ENCODE measurements at places on chromosomes 3 and 15.

- H3K4me3 ChIP-seq: no peak overlapping the region
- H3K27me3 ChIP-seq: no peaks in the 10 kb centered on the region
Observed at GRCh38 chr3:157075693-157076420, 84.1 kb downstream of the CCNL1 start.

GRCh38 chr3:164080208-164080607 lies 998.1 kb downstream of the SI start:
- no peak for DNase-seq
- H3K27me3 ChIP-seq: no peaks in the 10 kb centered on the region
- H3K36me3 ChIP-seq: no peaks in the 10 kb centered on the region
- no peak overlapping the region for H3K27ac ChIP-seq
- no peak overlapping the region for H3K4me3 ChIP-seq

DNA sequence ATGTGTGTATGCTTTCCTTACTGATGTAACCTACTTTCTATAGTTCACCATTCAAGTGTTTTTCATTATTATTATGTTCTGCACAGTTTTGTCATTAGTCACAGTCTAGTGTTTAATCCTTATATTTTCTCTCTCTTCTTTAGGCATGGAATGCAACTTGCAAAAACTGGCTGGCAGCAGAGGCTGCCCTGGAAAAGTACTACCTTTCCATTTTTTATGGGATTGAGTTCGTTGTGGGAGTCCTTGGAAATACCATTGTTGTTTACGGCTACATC lies 6.9 kb downstream of the SUCNR1 start:
- H3K27ac ChIP-seq: no peak overlapping the region
- H3K36me3 ChIP-seq: no peaks in the 10 kb centered on the region
- H3K4me3 ChIP-seq: no peak overlapping the region
- H3K27me3 ChIP-seq: peaks cover 12% of the 10 kb centered on the region
- DNase-seq: no peak

DNA sequence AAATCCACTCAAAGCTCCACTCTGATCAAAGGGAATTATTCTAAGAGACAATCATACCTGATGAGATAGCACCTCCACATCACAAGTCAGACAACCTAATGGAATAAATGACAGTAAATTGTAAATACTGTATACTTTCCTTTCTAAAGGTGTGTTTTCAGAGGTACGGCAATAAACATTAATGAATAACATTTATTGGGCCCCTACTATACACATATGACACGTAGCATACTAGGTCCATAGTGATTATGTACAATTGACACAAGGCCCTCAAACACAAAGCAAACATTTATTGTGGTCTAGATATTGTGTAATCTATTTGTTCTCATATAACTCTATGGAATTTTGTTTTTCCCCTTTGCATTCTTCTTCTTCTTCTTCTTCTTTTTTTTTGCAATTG lies 429.8 kb downstream of the FOXP1 start:
- peaks cover 7% of the 10 kb centered on the region for H3K4me1 ChIP-seq
- no peak for DNase-seq
- no peaks in the 10 kb centered on the region for H3K36me3 ChIP-seq
- H3K27ac ChIP-seq: no peak overlapping the region

- H3K27ac ChIP-seq: peak overlapping the region; percentile 75
- H3K4me1 ChIP-seq: peaks cover 15% of the 10 kb centered on the region
- DNase-seq: no peak
- peak overlapping the region; percentile 86 for H3K4me3 ChIP-seq
- H3K36me3 ChIP-seq: peaks cover 4% of the 10 kb centered on the region
- H3K27me3 ChIP-seq: peaks cover 24% of the 10 kb centered on the region
Observed at GRCh38 chr3:9248522-9249271, 749 bp downstream of the SRGAP3 start.

GRCh38 chr3:193743702-193744047 lies 150.7 kb downstream of the OPA1 start:
- H3K36me3 ChIP-seq: no peaks in the 10 kb centered on the region
- H3K4me1 ChIP-seq: peaks cover 4% of the 10 kb centered on the region
- no peak overlapping the region for H3K27ac ChIP-seq
- no peak for DNase-seq
- no peak overlapping the region for H3K4me3 ChIP-seq

DNA sequence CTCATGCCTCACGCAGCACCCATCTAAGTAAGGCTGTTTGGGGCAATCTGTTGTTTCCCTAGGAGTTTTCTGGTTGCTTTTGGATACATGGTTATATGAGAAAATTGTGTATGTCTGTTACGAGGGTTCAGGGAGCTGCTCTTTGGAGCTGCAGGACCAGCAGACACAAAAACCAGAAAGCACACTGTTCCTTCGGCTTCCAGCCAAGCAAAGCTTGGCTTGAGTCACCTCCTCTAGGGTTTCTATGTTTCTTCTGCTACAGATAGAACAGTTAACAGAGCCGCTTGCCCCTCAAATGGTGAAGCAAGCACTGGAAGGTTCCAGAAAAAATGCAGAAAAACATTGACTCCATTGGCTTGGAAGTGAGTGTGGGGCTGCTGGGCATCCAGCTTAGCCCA lies 49.2 kb upstream of the CTDSPL start:
- no peaks in the 10 kb centered on the region for H3K36me3 ChIP-seq
- peaks cover 54% of the 10 kb centered on the region for H3K27me3 ChIP-seq
- H3K4me1 ChIP-seq: no peaks in the 10 kb centered on the region

DNA sequence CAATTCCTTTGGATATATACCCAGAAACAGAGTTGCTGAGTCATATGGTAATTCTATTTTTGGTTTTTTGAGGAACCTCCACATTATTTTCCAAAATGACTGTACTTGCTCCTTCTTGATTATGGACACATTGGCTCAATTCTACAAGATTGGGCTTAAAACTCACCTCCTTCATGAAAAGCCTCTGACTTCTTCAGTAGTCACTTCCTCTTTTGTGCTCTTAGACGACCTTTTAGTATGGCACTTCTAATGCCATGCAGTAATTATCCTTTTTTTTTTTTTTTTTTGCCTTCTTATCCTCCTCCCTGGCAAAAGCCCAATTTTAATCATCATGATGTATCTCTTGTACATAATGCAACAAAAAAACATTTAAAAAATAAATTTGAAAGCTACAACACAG lies 33.0 kb upstream of the ABHD17C start:
- no peak overlapping the region for H3K27ac ChIP-seq
- no peak overlapping the region for H3K4me3 ChIP-seq
- H3K27me3 ChIP-seq: peaks cover 38% of the 10 kb centered on the region
- no peak for DNase-seq
- no peaks in the 10 kb centered on the region for H3K4me1 ChIP-seq
- H3K36me3 ChIP-seq: no peaks in the 10 kb centered on the region

DNA sequence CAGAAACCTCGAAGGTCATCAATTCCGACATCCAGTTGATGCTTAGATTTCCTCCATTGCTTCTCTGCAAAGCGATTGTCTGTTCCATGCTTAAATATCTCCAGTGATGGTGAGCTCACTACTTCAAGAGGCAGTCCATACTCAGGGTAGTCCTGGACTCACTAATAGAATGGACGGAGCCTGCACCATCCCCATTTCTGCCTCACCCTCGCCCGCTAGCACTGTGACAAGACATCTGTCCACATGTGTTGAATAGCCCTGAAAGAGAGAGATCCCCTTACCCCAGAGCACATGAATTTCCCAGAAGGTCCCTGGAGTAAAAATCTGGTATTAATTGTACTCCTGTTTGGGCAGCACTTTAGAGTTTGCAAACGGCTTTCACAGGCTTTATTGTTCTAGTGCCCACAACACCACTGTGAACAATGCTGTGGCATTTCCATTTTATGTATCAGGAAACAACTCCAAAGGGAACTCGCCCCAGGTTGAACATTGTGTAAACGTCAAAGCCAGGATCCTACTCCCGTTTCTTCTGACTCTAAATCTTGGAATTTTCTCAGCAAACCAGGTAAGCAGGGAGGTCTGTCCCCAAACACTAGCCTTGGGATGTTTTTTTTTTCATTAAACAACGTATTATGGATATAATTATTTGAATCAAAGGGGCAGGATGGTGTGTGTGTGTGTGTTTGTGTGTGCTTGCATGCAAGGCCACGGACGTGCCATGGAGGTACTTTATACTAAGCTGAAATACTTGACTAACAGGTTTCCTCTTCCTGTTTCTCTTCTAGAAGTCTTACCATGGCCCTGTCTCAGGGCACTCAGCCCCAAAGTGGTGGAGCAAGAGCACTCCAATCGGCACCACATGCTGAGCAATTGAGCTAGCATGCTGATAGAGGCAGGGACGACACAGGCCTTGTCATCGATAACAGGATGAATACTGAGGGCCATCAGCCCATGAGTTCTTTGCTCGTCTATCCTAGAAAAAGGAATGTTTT lies 198.3 kb downstream of the OPA1 start:
- H3K27ac ChIP-seq: no peak overlapping the region
- peaks cover 28% of the 10 kb centered on the region for H3K27me3 ChIP-seq
- H3K4me3 ChIP-seq: no peak overlapping the region
- H3K4me1 ChIP-seq: no peaks in the 10 kb centered on the region

DNA sequence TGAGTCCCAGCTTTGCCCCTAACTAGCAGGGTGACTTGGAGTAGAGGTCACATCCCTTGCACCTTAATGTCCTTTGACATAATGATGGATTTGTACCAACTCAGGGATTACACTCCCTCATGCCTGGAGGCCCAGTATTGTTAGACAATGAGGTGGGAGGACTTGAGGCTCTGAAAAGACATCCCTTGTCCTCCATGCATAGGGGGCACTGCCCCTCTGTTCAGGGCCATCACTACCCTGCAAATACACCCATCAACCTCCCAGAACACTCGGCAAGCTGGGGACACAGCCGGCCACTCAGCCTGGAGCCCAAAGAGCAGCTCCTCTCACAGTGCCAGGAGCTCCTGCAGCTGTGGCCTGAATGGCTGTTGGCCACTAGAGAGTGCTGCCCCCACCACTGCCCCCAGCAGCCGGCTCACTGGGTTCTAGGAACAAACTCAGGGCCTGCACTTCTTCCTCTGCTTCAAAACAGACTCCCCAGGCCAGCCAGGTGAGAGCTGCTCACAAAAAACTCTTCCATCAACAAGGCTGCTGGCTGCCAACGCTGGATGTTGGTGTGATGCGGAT lies 90.2 kb downstream of the GABRB3 start:
- no peak overlapping the region for H3K4me3 ChIP-seq
- no peaks in the 10 kb centered on the region for H3K27me3 ChIP-seq
- no peak for DNase-seq
- no peaks in the 10 kb centered on the region for H3K4me1 ChIP-seq

GRCh38 chr3:187706971-187707370 lies 4.6 kb upstream of the RTP2 start:
- H3K36me3 ChIP-seq: no peaks in the 10 kb centered on the region
- no peak for DNase-seq

DNA sequence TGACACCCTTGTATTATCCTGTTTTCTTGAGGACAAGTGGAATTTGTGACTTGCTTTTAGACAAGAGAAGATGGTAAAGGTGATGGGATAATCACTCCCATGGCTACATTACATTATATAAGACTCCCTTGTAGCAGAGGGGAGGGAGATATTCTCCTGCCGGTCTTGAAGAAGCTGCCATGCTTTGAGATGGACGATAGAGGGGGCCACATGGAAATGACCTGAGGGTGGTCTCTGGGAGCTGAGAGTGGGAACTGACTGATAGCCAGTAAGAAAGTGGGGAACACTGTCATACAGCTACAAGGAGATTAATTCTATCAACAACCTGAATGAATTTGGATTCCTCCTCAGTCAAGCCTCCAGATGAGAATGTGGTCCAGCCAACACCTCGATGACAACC lies 540.1 kb downstream of the NTRK3 start:
- no peak overlapping the region for H3K4me3 ChIP-seq
- H3K27me3 ChIP-seq: no peaks in the 10 kb centered on the region
- no peak for DNase-seq
- H3K27ac ChIP-seq: no peak overlapping the region

- no peak overlapping the region for H3K27ac ChIP-seq
- no peak for DNase-seq
- H3K4me1 ChIP-seq: peaks cover 3% of the 10 kb centered on the region
- H3K4me3 ChIP-seq: no peak overlapping the region
- peaks cover 6% of the 10 kb centered on the region for H3K36me3 ChIP-seq
- no peaks in the 10 kb centered on the region for H3K27me3 ChIP-seq
Observed at GRCh38 chr3:30702038-30702827, 95.8 kb downstream of the TGFBR2 start.

GRCh38 chr3:117534138-117534537 lies 824.6 kb downstream of the TUSC7 start:
- H3K27ac ChIP-seq: no peak overlapping the region
- no peak for DNase-seq
- H3K36me3 ChIP-seq: no peaks in the 10 kb centered on the region
- no peaks in the 10 kb centered on the region for H3K4me1 ChIP-seq
- H3K4me3 ChIP-seq: no peak overlapping the region

- no peak overlapping the region for H3K27ac ChIP-seq
- no peak for DNase-seq
- H3K4me1 ChIP-seq: peaks cover under 1% of the 10 kb centered on the region
- no peaks in the 10 kb centered on the region for H3K27me3 ChIP-seq
- no peaks in the 10 kb centered on the region for H3K36me3 ChIP-seq
- H3K4me3 ChIP-seq: no peak overlapping the region
Observed at GRCh38 chr3:106114848-106115247, 246.0 kb upstream of the CBLB start.

- no peaks in the 10 kb centered on the region for H3K36me3 ChIP-seq
- peaks cover 8% of the 10 kb centered on the region for H3K27me3 ChIP-seq
- DNase-seq: no peak
- H3K4me1 ChIP-seq: no peaks in the 10 kb centered on the region
- H3K27ac ChIP-seq: no peak overlapping the region
Observed at GRCh38 chr15:45441686-45442085, 63.3 kb upstream of the GATM start.

DNA sequence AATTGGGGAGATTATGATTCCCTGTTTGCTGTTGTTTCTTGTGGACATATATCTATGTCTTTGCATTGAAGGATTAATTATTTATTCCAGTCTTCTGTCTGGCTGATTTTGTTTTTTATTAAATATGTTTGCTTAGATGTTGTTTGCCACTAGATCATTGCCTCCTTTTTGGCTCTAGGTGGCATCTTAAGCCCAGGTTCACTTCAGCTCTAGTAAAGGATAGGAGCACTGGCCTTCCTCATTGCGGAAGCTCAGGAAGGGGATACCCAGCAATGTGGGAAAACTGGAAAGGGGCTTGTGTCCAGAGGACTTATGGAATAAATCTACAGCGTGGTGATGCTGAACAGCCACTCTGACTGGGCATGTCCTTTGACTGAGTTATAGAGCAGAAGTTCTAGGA lies 821.6 kb downstream of the PDCD6IP start:
- no peaks in the 10 kb centered on the region for H3K27me3 ChIP-seq
- no peak overlapping the region for H3K4me3 ChIP-seq
- no peak for DNase-seq
- no peaks in the 10 kb centered on the region for H3K4me1 ChIP-seq
- H3K27ac ChIP-seq: no peak overlapping the region
